ENCODE measurements at places on chromosomes 3 and 15. TPM values are rescaled to one million over a fixed set of nuclear protein-coding genes. Genes with fewer than 3 reads are reported as not detected.
A peak's percentile ranks its signal among the peaks of the same experiment; 100 is the strongest.

GRCh38 chr3:58102976-58103451 lies 94.8 kb downstream of the FLNB start:
- no peak for DNase-seq

- DNase-seq: no peak
Observed at GRCh38 chr15:67551207-67551743, 8.8 kb downstream of the MAP2K5 start.

GRCh38 chr3:65894126-65894525 lies 144.6 kb downstream of the MAGI1 start:
- no peak for DNase-seq

GRCh38 chr15:45993508-45993907 lies 358.7 kb downstream of the SQOR start:
- no peak for DNase-seq

- no peak for DNase-seq
Observed at GRCh38 chr3:196220991-196221390, 4.7 kb downstream of the SLC51A start.

GRCh38 chr3:134809427-134810051 lies 14.5 kb downstream of the EPHB1 start:
- DNase-seq: no peak

DNA sequence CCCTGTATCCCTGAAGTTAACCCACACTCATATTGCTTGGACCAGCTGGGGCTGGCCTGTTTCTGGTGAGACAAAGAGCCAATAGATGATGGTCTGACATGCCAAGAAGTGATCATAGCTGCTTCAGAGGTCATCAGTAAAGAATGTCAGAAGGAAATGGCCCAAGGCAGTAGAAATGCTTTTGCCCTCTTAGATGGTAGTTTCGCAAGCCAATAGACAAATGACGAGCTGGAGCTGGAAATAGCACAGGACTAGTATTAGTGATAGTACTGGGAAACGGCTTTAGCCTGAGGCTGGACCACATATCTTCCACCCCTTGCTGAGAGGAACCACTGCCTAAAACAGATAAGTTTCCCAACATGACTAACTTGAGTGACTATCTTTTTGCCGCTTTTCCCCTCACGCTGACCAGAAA lies 176.1 kb upstream of the THBS1 start:
- peak; percentile 99 for DNase-seq

DNA sequence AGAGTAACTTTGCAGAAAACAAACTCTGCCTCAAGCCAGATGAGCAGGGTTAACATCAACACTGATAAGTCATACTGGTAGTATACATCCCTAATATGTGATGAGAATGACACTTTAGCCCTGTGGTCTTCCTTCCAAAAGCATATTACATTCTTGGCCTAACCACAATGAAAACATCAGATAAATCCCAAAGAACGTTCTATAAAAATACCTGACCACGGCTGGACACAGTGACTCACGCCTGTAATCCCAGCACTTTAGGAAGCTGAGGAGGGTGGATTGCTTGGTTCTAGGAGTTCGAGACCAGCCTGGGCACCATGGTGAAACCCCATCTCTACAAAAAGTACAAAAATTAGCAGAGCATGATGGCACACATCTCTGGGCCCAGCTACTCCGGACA lies 4.7 kb downstream of the TMCC1 start:
- peak; percentile 96 for DNase-seq

DNA sequence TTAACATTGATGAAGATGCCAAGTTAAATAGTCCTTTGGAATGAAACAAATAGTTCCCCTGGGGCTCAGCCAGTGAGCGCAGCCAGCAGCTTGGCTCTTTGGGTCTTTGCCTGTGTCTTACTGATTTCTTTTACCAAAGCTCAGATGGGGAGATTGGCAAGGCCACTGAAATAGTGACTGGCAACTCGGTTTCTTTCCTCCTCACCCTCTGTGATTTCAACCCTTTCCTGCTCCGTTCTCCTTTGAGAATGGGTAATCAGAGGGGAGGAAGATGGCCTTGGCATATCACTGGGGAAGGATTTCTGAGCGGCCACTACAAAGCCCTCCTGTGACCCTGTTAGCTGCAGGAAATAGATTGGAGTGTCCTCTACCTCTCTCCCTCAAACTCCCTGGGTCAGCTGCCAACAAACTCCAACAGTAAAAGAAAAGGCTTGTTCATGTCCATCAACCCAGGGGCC lies 337.1 kb upstream of the LRRFIP2 start:
- no peak for DNase-seq

GRCh38 chr3:22377421-22377820 lies 626.4 kb upstream of the ZNF385D start:
- no peak for DNase-seq

DNA sequence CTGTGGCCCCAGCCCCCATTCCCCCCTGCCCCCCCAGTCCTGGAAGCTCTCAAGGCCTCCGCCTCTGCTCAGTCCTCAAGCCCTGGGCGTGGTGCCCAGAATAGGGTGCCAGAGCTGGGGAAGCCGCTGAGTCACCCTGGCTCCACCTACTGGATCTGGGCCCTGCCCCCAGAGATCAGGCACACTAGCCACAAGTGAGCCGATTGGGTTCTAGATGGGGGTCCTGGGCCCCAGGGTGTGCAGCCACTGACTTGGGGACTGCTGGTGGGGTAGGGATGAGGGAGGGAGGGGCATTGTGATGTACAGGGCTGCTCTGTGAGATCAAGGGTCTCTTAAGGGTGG lies 5.7 kb downstream of the EIF4G1 start:
- peak; percentile 78 for DNase-seq

GRCh38 chr15:50106457-50106856 lies 12.6 kb downstream of the ATP8B4 start:
- no peak for DNase-seq

Gene ZBBX
- polyA plus RNA-seq: not detected

Gene SLC9C1
- not detected for polyA plus RNA-seq

Gene ASB14
- polyA plus RNA-seq: not detected

Gene HTR3E
- polyA plus RNA-seq: not detected

Measured in BJ (cell line).